ENCODE measurements at places on chromosomes 3 and 15.

DNA sequence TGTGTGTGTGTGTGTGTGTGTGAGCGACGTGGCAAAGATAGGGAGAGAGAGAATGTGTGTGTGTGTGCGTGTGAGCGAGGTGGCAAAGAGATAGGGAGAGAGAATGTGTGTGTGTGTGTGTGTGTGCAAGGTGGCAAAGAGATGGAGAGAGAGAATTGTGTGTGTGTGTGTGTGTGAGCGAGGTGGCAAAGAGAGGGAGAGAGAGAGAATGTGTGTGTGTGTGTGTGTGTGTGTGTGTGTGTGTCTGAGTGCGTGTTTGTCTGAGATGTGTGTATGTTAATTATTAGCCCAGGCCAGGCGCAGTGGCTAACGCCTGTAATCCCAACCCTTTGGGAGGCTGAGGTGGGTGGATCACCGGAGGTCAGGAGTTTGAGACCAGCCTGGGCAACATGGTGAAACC lies 154.6 kb upstream of the RGMA start:
- peak; percentile 33 for DNase-seq

DNA sequence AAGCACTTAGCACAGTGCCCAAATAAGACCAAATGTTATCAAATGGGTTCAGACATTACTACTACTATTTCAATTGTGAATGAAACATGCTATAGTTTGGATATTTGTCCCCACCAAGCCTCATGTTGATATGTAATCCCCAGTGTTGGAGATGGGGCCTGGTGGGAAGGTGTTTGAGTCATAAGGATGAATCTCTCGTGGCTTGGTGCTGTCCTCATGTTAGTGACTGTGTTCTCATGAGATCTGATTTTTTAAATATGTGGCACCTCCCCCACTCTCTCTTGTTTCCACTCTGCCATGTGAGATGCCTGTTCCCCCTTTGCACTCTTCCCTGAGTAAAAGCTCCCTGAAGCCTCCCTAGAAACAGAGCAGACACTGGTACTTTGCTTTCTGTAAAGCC lies 148.7 kb upstream of the TGFBR2 start:
- DNase-seq = no peak

GRCh38 chr3:8637348-8637747 lies 7.2 kb downstream of the SSUH2 start:
- DNase-seq = no peak

DNA sequence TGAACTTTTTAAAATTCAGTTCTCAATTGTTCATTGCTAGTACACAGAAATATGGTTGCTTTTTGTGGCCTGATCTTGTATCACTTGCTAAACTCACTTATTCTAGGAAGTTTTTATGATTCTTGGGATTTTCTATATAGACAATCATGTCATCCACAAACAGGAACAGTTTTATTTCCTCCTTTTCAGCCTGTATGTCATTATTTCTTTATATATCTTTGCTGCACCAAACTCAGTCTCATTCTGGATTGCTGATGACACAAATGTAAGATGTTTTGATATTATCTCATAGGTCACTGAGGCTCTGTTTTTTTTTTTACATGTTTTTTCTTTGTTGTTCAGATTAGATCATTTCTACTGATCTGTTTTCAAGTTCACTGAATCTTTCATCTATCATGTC lies 71.7 kb downstream of the TTBK2 start:
- DNase-seq = no peak

- peak; percentile 67 for DNase-seq
These were observed 767 bp downstream of the GLT8D1 start for GRCh38 chr3:52704611-52705437.

DNA sequence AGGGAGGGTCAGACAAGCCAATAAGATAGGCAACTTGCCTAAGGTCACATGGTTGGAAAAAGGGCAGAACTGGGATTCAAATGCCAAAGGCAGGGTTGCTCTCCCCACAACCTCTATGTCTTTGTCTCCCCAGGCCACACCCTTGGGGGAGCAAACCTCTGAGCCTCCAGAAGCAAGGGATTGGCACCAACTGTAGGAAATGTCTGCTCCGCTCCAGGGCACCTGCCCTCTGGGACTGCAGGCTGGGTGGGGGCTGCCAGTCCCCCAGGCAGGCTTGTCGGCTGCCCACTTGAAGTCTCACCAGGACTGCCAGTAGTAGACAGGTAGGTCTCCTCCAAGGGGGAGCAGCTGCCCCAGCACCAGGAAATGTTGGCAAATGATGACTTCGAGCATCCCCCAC lies 2.0 kb downstream of the FAM3D start:
- peak; percentile 37 for DNase-seq

DNA sequence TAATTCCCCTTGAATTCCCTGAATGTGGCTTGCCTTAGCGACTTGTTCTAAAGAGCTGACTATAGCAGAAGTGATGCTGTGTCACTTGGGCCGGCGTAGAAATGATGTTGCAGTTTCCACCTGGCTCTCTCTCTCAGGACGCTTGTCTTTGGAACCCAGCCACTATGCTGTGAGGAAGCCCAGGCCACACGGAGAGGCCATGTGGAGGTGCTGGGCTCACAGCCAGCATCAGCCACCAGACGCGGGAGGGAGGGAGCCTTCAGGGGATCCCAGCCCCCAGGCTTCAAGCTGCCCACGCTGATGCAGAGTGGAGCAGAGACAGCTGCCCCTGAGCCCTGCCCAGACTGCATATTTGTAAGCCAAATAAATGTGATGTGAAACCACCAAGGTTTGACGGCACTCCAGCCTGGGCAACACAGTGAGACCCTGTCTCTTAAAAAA lies 18.6 kb downstream of the RNU5B-1 start:
- DNase-seq = peak; percentile 52

DNA sequence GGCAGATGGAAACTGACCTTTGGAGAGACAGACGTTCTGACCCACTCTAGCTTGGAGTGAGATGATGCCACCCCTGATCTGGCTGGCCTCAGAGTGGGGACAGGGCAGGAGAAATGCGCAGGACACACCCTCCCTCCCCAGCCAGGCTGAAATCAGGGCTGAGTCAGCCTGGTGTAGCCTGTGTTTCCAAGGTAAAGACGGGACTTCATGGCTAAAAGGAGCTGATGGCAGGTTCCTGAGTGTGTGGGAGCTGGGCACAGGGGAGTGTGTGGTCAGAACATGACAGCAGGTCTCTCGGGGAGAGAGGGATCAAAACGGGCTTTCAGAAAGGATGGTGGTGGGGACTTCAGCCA lies 14.6 kb upstream of the POLG start:
- DNase-seq = no peak

GRCh38 chr3:37163262-37164015 lies 10.9 kb downstream of the LRRFIP2 start:
- peak; percentile 86 for DNase-seq

GRCh38 chr3:169564883-169565282 lies 98.6 kb downstream of the MECOM start:
- no peak for DNase-seq

DNA sequence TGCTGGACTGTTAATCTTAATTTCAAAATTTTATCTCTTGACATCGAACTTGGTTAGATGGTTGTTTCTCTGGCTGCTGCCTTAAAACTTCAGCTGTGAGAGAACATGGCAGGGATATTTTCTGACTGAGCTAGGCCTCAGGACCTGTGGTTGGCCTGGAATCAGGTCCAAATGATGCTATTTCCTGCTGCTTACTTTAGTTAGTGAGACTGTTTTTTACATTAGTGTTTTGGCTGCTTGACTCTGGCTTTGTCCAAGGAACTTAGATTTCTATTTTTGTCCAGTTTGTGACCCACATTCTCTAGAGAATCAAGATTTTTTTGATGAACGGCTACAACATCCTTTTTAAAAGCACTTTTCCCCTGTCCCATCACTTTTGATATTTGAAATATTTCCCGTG lies 497.9 kb upstream of the SGO1 start:
- DNase-seq = no peak

DNA sequence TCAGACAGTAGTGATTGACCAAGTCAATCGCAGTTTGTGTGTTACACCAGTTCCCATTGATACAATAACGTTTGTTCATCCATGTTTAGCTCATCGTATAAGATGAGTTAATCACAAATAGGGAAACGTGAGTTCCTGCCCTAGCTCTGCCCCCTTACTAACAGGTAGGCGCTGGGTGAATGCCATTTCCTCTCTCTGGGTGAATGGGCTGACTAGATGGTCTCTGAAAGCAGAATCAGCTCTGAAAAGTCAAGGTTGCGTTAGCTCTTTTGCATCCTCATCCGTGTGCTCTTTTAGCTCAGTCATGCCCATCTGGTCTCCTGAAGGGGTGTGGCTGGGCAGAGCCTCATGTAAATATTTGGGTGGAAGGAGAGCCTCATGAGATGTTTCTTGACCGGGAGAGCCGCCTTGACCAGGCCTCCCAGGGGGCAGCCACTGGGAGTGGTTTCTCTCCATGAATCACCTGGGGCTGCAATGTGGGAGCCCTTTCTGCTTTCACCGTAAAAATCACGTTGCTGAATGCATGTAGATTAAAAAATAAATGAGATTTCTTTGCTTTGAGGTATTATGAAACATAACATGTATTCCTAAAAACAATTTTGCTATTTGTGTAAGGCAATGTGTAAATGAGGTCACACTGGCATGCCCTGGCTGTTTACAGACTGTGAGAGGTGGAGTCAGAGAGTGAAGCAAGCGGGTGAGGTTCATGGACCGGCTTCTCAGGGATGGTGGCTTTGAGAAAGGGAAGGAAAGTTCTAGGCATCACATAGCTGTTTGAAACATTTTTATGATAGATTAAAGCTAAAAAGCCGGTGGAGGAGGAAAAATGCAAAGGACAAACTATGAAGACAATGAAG lies 108.4 kb upstream of the RASGRP1 start:
- no peak for DNase-seq

- DNase-seq = no peak
These were observed 318.4 kb upstream of the TRIM42 start for GRCh38 chr3:140359233-140359995.

DNA sequence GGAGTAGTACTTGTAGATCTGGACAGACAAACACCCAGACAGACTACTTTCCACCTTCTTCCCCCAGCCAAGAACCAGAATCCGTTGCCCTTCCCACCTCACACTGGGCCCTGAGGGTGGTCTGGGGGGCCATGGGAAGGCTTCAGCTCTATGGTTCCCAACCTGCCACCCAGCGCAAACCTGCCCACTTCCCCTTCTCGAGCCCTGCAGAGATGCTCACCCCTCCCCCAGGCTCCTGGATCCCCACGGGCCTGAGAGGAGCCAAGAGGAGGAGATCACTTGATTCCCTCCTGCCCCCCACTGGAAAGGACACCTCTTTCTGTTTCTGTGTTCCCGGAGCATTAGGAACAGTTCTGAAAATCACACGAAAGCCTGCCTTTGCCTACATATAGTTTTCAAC lies 8.7 kb downstream of the STRA6 start:
- no peak for DNase-seq

DNA sequence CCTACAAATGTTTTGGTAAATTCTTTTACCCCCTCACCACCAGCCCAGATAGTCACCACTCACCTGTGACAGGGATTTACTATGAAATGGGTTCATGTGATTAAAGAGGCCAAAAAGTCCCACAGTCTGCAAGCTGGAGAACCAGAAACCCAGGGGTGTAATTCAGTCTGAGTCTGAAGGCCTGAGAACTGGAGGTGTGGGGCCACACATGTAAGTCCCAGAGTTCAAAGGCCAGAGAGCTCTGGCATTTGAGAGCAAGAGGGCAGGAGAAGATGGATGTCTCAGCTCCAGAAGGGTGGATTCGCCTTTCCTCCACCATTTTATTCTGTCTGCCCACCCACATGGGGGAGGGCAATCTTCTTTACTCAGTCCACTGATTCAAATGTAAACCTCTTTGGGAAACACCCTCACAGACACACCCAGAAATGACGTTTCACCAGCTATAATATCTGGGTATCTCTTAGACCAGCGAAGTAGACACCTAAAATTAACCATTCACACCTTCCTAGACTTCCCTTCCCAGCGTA lies 11.9 kb downstream of the RTP3 start:
- DNase-seq = no peak

DNA sequence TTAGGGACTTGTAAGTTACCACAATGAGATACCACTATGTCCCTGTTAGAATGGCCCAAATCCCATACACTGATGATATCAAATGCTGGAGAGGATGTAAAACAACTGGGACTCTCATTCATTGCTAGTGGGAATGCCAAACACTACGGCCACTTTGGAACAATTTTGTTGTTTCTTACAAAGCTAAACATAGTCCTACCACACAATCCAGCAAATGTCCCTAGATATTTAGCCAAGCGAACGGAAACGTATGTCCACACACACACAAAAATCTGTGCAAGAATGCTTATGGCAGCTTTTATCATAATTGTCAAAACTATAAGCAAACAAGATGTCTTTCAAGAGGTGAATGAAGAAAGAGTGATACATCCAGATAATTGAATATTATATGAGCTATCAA lies 271.2 kb downstream of the CD47 start:
- DNase-seq = no peak

GRCh38 chr3:31105438-31106077 lies 211.1 kb upstream of the GADL1 start:
- DNase-seq = no peak

DNA sequence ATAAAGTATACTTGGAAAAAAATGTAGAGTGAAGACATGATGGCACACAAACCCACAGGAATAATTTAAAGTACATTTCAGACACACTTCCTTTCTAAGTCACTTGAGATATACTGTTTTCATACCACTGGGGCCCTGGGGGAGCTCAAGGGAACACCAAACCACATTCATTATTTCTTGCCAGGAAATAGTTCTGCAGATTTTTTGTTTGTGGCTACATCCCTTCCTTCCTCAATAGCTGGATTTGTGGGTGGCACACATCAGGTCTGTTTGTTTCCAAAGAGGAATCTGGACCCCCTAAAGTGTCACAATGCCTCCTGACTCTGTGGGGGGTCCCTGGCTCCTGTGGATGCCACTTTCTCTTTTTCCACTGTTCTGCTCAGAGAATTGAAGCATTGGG lies 153.5 kb upstream of the COL8A1 start:
- no peak for DNase-seq

GRCh38 chr3:48765376-48765775 lies 48.4 kb upstream of the IP6K2 start:
- no peak for DNase-seq

GRCh38 chr3:56940976-56941375 lies 119.5 kb upstream of the SPATA12 start:
- no peak for DNase-seq

GRCh38 chr3:189172668-189173419 lies 1.1 kb downstream of the TPRG1 start:
- DNase-seq = no peak

DNA sequence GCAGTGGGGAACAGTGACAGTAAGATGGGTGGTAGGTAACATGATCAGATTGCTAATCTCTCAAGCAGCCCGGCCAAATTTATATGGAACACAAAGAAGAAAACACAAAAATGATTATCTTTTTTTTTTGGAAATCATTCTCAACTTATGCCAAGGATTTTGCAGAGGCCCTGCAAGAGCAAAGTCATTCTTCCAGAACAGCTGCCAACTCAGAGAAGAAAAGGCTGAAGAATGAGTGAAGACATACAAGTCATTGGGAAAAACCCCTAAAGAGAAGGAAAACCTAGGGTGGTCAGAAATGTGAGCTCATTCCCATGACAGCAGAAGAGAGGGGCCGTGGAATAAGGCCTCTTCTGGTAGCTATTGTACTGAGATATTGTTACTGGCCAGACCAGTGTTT lies 246.7 kb downstream of the SHOX2 start:
- no peak for DNase-seq

- peak; percentile 93 for DNase-seq
These were observed 10.5 kb downstream of the ISG20 start for GRCh38 chr15:88649286-88649733.
